ENCODE measurements at places on chromosomes 13 and 19.

DNA sequence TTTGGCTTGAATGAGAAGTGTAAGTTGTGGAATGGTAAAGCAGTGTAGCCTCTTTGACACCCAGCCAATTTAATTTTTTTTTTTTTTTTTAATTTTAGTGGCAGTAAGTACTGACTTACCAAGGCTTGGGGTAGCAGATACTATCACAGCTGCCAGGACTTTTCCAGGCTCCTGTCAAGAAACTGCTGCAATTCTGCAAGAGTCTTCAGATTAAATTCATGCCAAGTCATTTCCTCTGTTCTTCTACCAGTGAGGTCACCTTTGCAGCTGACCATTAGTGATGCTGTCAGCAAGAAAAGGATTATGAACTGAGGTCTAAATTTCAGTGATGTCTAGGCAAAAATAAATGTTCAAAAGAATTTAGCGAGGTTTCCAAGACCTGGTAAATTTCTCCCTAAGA is 91.2 kb downstream of the GGACT start:
- DNase-seq, result no peak

DNA sequence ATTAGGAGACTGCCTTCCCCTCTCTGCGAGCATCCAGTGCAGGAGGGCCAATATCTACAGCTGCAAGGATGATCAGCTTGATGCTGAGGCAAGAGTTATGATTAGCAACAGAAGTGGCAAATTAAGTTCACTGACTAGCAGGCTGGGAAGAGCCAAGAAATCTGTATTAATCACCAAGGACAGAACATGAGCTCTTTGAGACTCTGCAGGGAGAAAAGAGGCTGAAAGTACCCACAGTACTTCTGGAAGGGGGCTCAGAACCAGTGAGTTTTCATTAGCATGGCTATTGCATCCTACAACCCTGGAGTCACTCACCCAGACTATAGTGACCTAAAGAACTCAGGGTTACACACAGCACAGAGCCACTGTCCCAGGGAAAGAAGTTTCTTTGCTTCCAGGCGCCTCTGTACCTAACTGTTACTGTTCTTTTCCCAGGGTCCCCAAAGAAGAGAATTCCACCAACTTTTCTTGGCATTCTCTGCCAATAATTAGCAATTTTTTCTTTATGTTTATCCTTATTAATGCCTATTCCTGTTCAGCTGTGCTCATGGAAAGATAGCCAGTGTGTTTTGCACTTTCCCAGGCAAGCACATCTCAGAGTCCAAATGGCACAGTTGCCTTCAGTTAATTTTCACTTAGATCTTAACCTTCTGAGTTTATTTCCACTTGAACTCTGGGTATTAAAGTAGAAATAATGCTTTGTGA is 25.8 kb upstream of the MEDAG start:
- DNase-seq, result no peak

DNA sequence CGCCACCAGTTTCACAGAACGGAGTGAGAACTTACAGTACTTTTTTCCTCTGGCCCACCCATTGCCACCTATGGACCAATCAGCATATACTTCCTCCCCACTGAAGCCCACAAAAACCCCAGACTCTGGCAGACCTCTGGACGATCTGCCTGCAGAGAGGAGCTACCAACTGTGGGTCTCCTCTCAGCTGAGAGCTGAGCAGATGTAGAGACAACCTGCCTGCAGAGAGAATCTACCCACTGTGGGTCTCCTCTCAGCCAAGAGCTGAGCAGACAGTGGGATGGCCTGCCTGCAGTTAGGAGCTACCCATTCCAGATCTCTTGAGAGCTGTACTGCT is 69.7 kb downstream of the PIBF1 start:
- DNase-seq, result no peak

DNA sequence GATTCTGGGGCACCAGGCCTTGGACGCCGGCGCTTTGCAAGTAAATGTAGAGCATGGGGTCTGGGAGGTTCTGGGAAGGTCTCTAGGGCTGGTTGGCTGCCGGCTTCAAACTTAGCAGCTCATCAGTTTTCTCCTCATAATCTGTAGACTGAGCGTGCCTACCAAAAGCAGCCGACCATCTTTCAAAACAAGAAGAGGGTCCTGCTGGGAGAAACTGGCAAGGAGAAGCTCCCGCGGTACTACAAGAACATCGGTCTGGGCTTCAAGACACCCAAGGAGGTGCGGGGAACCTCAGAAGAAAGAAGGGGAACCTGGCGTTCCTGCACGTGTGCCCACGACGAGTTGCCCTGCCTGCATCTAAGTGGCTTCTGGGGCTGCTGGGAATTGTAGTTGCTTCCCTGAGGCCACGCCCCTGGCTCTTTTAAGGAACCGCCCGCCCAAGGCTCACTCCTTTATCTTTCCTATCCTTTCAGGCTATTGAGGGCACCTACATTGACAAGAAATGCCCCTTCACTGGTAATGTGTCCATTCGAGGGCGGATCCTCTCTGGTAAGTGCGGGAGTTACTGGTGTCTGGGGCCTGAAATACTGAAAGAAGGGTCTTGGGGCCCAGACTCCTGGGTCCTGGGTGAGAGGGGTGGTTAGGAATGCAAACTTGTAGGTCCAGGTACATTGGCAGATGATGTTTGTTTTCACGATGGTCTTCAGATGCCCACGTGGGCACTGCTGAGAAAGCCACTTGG is 984 bp downstream of the RPS11 start:
- DNase-seq, result peak; percentile 41

DNA sequence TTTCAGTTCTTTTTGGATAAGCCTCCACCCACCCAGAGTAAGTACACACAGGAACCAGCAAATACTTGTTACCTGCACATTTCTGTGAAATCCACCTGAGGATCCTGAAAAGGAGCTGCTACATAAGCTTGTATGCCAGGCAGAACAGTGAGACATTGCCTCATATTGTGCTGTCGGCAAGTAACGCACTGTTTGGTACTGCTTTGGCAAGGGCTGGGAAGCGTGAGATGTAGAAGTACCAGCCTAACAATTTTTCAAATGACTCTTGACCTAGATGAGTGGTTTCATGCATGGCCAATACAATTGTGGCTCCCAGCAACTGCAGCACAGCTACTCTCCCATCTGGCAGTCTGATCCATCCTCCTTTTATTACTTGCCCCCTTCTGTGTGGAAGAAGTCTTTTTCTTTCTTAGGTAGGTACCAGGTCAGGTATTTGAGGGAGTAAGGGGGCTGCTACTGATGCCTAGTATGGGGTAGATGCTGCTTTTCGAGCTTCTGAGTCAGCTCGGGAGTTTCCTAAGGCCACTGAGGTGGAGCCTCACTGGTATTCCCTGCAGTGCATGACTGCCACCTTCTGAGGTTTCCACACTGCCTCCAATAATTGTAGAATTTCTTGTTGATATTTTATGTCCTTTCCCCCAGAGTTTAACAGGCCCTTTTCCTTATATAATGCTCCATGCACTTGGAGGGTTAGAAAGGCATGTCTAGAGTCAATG is 52.2 kb downstream of the ZNF737 start:
- no peak for DNase-seq

DNA sequence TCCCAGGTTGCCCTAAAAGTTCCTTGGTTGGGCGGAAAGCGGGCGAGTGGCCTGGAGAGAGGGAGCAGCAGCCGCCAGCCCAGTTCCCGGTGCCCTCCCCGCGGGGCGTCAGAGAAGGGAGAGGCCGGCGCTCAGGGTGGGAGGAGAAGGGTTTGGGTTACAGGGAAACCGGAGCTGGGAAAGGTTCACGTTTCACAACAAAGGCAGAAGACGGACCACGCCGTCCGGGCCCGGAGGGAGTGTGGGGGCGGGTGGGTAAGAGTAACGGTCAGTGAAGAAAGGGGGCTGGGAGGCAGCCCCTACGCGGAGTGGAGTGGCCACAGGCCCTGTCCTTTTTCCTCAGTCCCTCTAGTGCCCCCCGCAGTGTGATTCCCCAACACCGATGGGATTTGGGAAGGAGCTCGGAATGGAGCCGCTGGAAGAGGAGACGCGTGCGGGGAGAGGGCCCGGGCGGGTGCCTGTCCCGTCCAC is 1.6 kb downstream of the SIX5 start:
- no peak for DNase-seq

- DNase-seq, result no peak
Measured at GRCh38 chr19:5953680-5954213, 24.2 kb downstream of the RANBP3 start.

DNA sequence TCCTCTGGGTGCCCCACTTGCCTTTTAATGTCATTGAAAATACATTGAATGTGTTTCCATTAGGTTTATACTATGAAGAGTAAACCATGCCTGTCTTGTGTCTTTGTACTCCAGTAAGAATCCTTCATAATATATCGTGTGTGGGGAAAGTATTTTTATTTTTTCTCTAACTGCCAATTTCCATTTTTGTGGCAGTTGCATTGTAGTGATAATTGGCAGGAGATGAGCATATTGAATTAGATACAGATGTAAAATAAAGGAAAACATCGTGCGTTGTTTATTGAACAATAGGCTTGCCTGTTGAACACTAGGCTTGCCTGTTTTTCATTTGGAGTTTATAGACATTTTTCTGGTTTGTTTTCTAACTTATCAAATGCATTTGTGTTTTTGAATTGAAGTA is 218.8 kb downstream of the NBEA start:
- no peak for DNase-seq

DNA sequence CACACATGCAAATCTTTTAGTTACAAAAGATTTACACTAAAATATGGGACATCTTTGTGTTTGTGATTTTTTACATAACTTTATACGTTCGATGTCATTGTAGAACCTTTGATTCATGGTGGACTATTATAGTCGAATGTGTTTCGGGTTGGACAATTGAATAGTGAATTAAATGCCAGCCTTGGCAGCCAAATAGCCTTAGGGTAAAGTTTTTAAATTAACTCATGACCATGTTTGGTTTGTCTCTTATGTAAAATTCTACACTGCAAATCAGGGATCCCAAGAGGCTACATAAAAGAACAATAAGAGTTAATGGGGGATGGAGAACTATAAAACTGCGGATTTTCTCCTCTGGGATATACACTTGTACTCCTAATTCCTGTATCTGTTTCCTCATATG is 1735.6 kb upstream of the SPRY2 start:
- DNase-seq, result no peak

DNA sequence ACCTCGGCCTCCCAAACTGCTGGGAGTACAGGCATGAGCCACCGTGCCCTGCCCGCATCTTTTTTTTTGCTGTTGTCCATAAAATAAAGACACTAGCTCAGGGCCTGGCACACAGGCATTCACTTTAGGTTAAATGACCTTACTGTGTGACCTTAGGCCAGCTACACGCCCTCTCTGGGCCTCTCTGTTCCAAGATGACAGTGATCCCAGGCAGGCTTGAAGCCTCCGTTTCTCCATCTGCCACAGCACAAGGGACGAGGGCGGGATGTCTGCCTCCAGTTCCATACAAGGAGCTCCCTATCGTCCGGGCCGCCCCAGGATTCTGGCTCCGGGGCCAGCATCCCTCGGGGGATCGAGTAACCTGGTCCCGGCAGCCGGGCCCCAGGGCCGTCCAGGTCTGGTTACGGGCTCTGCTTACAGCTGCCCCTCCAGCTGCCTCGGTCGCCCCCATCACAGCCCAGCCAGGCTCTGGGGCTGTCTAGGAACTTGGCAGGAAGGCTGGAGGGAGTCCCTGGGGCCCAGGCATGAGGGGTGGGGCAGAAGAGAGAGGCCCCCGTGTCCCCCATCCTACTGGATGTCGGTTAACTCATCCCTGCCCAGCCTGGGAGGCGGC is 11.9 kb upstream of the SEMA6B start:
- no peak for DNase-seq

DNA sequence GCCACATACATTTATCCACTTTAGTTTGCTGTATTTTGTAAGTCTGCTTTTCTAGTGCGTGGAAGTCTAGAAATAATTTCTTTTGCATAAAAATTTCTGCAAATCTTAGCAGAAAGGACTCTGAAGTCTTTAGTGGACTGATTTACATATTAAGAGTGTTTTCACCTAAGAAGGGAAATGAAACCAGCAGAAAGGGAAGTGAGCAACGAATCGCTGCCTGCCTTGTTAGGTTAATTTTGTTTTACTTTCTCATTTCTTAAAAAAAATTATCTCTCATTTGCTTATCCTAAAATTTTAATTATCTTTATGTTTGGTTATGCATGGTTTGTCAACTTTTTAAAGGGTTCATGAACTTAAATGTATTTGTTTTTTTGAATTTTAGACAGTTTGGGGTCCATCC is 767 bp upstream of the GPR18 start:
- DNase-seq, result no peak

DNA sequence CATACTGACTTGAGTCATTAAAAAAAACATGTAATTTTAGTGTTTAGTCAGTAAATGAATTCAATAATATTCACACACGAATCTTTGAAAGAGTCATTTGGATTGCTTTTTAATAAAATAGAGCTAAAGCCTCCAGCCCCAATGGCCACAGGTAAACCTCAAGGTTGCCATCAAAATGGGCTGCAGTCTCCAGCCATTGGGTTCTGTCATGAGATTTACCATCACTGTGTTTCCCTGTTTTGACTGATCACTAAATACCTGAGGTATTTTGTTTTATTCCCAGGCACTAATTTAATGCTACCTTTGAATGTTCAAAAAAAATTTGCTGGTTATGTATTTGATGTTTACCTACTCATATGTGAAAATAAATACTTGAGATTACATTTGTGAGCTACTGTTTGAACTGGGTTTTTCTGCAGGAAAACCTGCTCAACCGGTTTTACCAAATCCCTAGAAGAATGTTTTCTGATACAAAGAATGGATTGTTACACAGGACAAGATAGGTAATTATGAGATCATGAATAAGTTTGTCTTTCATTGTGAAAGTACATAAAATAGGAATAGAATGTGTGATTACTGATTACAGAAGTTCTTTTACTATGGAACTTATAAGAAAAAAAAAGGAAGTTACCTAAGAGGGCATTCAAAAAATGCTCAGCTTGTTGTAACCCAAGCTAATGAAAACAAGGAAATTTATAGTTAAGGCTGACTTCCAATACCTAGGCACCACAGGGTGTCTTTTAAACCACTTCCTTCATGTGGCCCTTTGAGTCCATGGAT is 391.3 kb downstream of the EFNB2 start:
- no peak for DNase-seq

- no peak for DNase-seq
Measured at GRCh38 chr13:49604570-49604969, 19.2 kb upstream of the RCBTB1 start.

All from stimulated activated CD4-positive, alpha-beta T cell treated with anti-CD3 and anti-CD28 coated beads, Interleukin-1b, Interleukin-23, amount 100 ng/mL, for 1 hour (primary cell).